ENCODE measurements at places on chromosomes 1 and 21.

- no peak for DNase-seq
Measured at GRCh38 chr1:188489336-188490112, 1660.8 kb downstream of the PLA2G4A start.

GRCh38 chr1:64965366-64966157 lies 787 bp downstream of the JAK1 start:
- peak; percentile 59 for DNase-seq

DNA sequence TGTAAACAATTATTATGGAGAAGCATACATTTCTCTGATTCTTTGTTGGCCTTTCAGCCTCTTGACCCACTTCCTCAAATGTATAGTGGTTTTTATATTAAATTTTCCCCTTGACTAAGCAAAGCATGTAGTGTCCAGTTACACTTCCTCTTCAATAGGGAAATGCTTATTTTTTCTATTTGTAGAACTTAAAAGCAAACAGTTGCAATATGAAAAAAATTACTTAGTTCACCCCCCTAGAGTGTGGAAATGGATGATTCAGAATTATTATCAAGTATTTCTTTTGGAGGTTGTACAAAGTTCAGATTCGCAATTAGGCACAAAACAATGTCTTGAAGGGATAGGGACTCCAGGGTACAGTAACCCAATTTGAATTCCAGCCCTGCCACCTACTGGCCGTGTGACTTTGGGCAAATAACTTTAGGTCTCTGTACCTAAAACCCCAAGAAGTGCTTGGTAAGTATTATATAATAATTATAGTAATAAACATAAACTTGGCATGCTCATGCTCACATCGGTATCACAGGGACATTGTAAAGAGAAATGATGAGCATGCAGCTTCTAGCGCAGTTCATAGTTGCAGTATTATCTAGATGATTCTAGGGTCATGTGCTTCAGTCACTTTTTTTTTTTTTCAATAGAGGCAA lies 28.6 kb upstream of the IFNGR2 start:
- DNase-seq, result no peak

GRCh38 chr1:17586172-17586964 lies 46.9 kb downstream of the ARHGEF10L start:
- no peak for DNase-seq

DNA sequence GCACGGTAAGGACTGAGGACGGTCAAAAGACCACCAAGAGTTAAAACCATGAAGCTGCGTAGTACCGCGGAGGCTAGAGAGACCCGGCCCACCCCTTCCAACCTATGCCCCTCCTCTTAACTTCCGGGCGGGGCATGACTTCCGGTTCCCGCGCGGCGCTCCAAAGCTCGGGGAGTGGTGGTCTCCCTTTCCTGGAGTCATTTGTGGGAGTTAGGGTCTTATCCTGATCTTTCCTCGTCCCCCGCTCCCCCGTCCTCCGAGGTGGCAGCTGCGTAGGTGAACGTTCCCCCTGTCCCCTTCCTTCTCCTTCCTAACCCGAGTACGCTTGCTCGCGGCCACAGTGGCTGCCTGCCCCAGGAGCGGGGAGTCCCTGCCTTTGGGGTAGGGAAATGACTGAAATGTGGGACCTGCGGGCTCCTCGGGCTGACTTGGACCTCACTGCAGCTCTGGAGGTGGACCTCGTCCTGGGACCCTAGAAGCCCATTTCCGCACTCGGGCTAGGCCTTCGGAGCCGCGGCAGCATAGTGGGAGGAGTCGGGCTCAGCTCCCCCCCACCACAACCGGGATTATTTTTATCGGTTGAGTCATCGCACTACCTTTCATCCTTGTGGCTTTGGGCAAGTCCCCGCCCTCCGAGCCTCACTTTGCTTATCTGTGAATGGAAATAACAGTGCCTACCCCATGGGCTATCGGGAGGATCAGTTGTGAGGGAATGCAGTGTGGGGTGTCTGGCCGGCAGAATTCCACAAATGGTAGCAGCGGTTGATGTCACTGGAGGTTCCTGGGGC lies 24.1 kb downstream of the CELA3A start:
- DNase-seq, result peak; percentile 83

- no peak for DNase-seq
Measured at GRCh38 chr1:92445865-92446264, 40.9 kb downstream of the GFI1 start.

DNA sequence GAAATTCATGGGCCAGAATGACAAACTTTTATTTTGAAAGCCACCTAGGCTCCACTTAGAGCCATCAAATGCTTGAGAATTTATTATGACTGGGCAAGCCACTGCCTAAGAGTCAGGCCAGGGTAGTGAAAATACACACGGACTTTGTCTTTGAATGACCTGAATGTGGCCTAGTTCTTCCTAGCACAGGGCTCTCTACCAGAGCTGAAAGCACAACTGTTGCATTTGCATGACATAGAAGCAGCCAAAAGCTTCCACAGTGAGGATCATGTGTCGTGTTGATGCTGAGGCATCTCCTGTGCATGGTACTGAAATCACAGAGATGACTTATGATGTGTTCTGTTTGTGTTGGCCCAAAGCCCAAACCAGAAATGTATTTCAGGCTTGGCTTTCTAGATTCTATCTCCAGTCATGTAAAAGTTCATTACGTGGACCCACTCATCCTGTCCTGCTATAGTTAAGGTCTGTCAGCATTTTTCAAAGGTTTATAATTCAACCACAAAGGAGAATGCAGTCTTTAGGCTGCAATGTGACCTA lies 164.0 kb upstream of the UBE2U start:
- DNase-seq, result peak; percentile 53

Measured in right renal pelvis (tissue), 4 donors.